ENCODE measurements at places on chromosomes 2 and 18.

GRCh38 chr2:125095826-125096225 is 1070.7 kb downstream of the CNTNAP5 start:
- no peak for DNase-seq

- no peak for DNase-seq
Observed at GRCh38 chr2:233325814-233326213, 18.2 kb downstream of the SAG start.

GRCh38 chr2:19617257-19617848 is 258.9 kb upstream of the OSR1 start:
- no peak for DNase-seq

DNA sequence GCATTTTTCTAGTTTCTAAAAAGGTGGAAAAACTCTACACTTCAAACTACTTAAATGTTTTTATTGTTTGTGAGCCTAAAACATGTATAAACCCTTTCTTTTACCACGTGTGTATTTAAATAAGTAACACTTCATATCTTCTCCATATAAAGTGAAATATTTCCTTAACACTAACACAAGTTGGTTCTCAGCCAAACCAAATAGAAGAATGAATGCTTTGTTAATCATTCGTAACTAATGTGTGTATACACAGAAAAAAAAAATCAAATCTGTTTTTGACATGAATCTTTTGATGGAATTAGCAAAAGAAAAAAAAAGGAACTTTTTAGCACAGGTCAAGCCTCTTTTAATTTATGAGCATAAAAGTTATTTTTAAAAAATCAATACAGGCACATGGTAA is 89.3 kb downstream of the EHBP1 start:
- DNase-seq, result no peak

DNA sequence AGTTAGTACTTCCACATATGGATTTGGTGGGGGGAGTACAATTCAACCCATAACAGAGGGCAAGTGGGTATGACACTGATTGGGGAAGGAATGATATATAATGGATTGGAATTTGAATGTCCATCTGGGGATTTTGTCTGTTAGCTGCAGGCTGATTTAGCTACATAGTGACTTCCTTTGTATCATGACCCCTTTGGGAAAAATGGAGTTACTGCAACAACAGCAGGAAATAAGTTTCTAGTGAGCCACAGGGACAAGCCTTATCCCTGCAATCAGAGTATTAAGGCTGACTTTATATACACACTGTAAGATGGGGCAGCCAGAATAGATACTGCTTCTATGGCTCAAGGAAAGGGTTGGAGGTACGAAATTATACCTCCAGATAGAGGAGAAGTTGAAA is 404.4 kb upstream of the MEIS1 start:
- DNase-seq, result no peak

- no peak for DNase-seq
Observed at GRCh38 chr2:168037778-168038177, 209.6 kb downstream of the STK39 start.

GRCh38 chr2:133223226-133223625 is 345.0 kb downstream of the NCKAP5 start:
- no peak for DNase-seq

DNA sequence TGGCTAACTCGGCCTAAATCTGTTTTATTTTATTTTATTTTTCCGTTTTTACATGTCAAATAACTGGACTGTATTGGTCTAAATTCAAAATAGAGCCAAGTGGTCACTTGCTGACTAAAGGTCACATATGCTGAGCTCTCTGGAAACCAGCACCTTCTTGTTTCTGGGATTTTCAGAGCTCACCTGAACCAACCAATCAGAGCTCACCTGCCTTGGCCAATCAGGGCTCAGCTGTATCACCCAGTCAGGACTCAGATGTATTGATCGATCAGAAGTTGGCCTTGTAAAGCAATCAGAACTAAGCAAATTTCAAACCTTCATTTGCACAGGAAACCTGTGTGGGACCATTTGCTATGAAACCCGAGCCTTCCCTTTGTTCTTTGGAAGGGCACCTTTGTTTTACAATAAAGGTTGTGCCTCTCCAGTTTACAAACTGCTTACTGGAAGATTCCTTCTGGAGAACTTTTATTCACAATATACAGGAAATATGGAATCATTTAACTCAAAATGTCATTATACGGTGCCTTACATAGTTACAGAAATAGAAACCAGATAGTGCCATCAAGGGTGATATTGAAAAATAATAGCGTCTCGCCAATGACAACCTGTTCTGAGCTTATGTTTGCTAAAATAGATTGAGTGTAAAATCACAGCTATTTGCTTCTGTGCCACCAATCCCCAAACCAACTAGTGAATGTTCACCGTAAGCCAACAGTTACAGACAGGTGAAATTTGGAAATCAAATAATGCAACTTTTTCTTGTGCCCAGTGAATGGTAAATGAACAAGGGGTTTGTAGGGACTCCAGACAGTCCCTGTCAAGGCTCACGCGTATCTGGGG is 17.3 kb upstream of the PSD4 start:
- DNase-seq, result no peak

DNA sequence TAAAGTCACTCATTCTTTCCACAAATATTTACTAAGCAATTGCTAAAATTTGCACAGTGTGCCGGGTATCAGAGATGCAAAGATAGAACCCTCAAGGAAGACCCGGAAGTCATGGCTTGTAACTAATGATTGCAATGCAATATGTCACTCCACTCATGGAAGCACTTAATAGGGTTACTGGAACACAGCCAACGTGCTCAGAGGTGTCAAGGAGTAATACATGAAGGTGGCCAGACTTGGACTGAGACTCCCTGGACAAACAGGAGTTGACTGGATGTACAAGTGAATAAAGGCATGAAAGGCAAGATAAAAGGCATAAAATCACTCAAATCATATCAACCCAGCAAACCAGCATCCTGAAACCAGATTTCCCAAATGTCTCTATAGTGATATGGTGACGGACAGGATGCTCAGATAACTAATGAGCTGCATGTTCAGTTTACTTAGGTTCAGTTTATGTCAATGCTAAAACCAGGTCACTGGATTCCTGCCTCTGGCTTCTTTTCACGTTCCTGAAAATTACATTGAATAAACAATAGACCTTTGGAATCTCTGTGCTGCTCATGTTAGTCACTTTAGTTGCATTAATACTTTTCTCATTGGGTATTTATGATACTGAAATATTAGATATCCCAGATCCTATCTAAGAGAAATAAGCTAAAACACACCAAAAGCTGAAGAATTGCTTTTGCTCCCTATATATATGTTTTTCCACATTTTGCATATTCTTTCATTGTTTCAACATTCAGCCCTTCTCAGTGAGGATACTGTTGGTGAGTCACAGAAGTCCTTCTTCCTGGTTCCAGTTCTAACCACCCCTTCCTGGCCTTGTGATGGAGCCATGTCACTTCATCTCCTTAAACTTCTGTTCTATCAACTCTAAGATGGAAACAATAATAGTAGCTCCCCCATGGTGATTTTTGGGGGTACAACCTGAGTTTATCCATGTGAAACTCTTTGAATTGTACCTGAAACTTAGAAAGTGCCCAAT is 688.9 kb upstream of the ID2 start:
- DNase-seq, result no peak

GRCh38 chr2:15331787-15332186 is 229.3 kb downstream of the NBAS start:
- no peak for DNase-seq

- no peak for DNase-seq
Observed at GRCh38 chr2:133608291-133608690, 40.0 kb upstream of the NCKAP5 start.

DNA sequence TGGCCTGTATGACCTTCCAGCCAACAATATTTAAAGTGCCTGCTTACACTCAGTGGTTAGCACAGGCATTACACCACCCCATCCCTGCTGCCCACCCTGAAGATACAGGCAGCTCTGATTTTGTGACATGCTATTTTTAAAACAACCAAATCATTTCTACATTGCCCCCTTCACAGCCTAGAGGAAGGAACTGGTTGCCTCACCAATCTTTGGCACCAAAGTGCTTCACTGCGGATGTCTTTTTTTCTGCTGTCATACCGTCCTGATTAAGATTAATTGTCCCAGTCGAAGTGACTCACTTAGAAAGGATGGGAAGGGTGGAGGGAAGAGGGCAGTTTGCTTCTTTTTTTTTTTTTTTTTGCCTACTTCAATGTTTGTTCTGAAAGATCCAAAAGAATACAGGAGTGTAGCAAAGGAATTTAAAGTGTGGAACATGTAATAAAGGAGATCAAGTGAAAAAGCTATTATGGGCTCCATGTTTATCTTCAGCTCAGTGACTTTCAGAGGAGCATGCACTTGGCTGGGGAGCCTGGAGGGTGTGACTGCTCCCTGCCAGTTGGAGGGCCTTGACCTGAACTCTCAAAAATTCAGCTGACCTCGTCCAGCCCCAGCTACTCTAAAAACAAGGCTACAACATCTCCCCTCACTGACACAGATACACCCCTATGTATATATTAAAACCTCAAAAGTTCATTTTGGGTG is 501.1 kb upstream of the TNP1 start:
- no peak for DNase-seq

- DNase-seq, result no peak
Observed at GRCh38 chr2:655626-656025, 21.6 kb downstream of the TMEM18 start.

GRCh38 chr2:96535331-96535730 is 1.2 kb upstream of the ARID5A start:
- no peak for DNase-seq

DNA sequence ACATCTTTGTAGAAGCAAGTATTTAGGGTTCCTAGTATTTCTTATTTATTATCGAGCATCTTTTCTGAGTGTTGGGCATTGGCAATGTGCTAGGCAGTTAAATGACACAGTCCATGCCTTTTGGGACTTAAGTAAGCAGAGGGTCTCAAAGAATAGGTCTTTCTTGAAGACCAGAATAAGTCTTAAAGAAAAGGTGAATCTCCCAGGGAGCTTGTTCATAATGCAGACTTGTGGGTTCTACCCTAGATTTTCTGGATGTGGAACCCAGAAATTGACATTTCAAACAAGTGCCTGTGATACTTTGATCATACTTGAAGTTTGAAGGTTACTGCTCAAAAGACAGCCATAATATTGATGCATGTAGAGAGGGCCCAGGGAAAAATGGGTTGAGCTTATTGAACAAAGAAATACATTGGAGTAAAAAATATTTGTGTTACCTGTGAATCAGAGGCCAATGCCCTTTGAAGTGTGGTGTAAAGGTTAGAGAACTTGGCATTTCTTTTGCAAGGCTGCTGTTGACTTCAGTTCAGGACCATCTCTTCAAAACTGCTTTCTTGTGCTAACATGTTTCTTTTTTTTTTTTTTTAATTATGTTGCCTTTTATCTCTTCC is 24.4 kb downstream of the RPL37A start:
- no peak for DNase-seq

DNA sequence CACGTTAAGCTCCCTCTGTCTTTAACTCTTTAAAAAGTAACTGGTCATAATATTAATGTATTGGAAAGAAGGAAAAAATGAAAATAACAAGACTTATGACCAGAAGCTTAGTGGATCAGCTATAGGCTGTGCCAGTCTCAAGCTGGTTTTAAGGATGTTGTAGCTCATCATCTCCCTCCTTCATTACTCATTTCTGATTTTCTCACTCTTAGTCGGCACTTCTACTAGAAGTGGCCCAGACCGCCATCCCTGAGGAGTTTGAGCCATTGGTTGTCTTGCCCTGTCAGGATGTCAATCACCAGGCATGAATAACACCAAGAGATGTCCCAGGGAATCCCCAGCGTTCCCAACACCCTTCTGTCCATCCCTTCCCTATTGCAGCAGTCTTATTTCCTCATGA is 151.5 kb downstream of the ASXL3 start:
- DNase-seq, result no peak

DNA sequence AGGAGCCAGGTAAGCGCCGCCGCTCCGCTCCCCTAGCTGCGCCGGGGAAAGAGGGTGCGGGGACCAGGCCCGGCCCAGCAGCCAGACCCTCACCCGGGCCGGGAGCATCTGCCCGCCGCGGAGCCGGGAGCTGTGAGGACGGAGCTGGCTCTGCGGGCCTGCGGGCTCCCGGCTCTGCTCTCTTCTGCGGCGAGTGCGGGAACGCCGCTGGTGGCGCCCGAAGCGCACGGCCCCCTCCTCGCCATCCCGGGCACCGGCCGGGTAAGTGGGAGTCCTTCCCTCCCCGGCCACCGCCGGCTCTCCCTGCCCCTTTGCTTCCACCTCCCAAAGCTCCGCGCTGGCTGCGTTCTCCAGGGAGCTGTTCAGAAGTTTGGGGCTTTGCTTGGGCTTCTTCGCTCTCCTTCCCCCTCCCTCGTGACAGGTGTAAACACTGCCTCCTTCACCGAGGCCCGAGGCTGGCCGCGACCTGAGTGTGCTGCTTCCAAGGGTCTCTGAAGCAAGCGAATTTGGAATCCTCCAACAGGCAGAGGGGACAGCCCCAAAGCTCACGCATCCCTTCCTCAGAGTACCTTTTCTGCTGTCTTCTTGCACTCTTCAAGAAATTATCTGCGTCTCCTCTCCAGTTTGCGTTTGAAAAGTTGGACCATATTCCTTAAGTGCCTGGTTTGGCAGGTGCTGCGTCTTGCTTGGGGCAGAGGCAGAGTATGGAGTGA is 632 bp downstream of the AFTPH start:
- DNase-seq, result peak; percentile 16

GRCh38 chr2:62505109-62505749 is 766 bp downstream of the TMEM17 start:
- DNase-seq, result no peak

- DNase-seq, result no peak
Observed at GRCh38 chr2:24351981-24352380, 8.4 kb downstream of the ITSN2 start.

- DNase-seq, result no peak
Observed at GRCh38 chr2:230778350-230779063, 65.9 kb downstream of the CAB39 start.

DNA sequence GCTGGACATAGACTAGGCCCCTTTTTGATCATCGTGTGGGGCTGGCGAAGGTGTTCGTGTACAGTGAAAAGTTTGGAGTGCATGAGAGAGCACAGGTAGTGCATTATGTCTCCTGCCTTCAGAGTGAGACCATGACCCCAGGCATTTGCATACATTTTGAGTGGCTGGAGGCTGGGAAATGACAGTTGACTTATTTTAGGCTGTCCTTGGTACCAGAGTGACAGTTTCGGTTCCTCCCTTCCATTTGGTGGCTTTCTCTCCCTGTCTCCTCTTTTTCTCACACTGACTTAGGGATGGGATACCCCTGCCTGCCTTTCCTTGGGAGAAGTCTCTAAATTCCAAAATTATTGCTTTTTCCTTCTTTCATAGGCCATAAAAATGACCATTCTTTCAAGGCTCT is 20.1 kb downstream of the SERPINB12 start:
- no peak for DNase-seq

DNA sequence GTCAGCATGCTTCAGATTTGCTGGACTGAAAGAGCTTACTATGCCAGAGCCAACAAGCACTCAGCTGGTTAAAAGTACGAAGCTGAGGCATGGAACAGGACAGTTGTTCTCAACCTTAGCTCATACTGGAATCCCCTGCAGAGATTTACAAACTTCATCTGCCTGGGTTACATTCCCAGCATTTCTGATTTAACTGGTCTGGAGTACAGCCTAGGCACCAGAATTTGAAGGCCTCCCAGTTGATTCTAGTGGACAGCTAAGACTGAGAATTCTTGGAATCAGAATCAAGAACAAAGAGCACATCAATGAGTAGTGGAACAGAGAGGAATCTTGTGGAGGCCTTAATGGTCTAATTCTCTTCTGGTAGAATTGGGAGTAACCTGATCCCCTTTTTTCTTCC is 298.2 kb upstream of the NXPH2 start:
- no peak for DNase-seq

- DNase-seq, result no peak
Observed at GRCh38 chr2:170156592-170156991, 21.4 kb upstream of the MYO3B start.

- no peak for DNase-seq
Observed at GRCh38 chr18:76741346-76741745, 81.0 kb upstream of the ZNF236 start.

- DNase-seq, result no peak
Observed at GRCh38 chr2:55986001-55986400, 62.4 kb upstream of the EFEMP1 start.

All from stimulated activated CD8-positive, alpha-beta memory T cell treated with anti-CD3 and anti-CD28 coated beads, Interleukin-7, amount 100 ng/mL, for 4 hours (primary cell).